ENCODE measurements at places on chromosomes 7 and 10.

DNA sequence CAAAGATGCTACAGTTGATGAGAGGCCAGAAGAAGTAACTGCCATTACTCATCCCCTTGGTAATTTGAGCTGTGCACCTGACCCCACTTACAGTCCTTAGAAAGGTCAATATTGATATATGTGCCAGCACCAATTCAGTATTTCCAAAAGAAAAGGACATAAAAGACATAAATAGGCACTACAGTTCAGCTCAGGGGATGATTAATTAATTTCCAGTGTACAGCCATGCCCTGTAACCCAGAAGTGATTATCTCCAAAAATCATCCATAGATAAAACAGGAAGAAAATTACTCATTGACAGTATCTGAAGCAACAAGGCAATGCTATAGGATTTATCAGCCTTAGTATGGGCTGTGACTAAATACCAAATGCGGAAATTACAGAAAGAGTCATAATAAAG lies 82.4 kb downstream of the PHYHIPL start:
- no peaks in the 10 kb centered on the region for H3K36me3 ChIP-seq
- DNase-seq, result no peak
- H3K27ac ChIP-seq, result no peak overlapping the region
- no peak overlapping the region for H3K4me3 ChIP-seq
- no peaks in the 10 kb centered on the region for H3K4me1 ChIP-seq
- no peaks in the 10 kb centered on the region for H3K27me3 ChIP-seq

DNA sequence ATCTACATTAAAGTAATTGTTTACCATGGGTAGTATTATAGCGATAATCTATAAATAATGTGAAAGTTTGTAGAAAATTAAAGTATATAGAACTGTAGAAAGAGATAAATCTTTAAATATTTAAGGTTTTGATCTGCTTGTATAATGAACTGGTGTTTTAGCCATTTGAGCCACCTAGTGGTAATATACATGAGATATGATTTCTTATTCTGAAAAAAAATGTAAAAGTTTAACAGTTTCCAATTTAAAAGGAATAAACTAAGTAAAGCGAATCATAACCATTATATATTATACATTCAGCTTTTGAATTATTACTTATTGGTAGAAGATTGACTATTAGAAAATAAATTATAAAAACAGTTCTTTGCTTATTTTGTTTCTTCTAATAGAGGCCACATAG lies 91.2 kb downstream of the OTUD1 start:
- no peaks in the 10 kb centered on the region for H3K36me3 ChIP-seq
- DNase-seq, result no peak

GRCh38 chr7:144527051-144527471 lies 123.6 kb upstream of the NOBOX start:
- H3K4me1 ChIP-seq, result no peaks in the 10 kb centered on the region
- no peak overlapping the region for H3K27ac ChIP-seq
- H3K36me3 ChIP-seq, result no peaks in the 10 kb centered on the region
- no peak overlapping the region for H3K4me3 ChIP-seq
- no peak for DNase-seq

GRCh38 chr7:116785843-116786242 lies 76.5 kb upstream of the CAPZA2 start:
- no peaks in the 10 kb centered on the region for H3K27me3 ChIP-seq
- H3K36me3 ChIP-seq, result peaks cover 73% of the 10 kb centered on the region
- no peak overlapping the region for H3K27ac ChIP-seq
- DNase-seq, result no peak
- no peak overlapping the region for H3K4me3 ChIP-seq

DNA sequence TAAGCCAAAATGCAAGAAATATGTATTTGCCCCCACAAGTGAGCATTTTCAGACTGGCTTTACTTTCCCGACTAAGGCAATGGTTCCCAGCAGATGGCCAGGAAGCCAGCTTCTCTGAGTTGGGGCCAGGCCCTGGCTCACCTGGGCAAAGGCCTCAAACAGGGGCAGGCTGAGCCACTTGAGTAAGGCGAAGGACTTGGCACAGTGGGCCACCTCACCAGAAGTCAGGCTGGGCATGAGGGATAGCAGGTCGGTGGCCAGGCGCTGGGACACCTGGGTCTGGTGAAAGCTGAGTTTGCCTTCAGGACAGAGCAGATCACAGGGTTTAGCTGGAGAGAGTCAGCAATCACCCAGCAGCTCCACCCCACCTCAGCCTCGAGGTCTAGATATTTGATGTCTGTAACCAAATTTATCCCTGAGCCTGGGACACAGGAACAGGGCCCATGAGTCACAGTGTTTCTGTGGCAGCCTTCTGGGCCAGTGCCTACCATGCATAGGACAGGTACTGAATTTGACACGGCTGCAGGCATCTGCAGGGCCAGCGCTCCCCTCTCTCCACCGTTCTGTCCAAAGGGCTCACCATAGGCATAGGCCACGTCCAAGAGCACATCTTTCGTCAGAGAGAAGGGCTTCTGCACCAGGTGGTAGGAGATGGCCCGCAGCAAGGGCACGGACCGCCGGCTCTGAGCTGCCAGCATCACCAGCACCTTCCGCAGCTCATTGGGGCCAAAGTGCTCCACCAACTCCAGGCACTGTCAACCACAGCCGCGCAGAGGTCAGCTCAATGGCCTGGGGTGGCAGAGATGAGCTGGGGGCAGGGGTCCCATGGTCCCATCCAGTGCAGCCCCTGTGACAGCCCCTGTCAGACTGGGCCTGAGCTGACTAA lies 7.3 kb downstream of the TBRG4 start:
- peaks cover 98% of the 10 kb centered on the region for H3K36me3 ChIP-seq
- no peak for DNase-seq
- no peak overlapping the region for H3K4me3 ChIP-seq
- H3K27ac ChIP-seq, result no peak overlapping the region
- no peaks in the 10 kb centered on the region for H3K27me3 ChIP-seq

- H3K27me3 ChIP-seq, result no peaks in the 10 kb centered on the region
- no peaks in the 10 kb centered on the region for H3K4me1 ChIP-seq
- H3K4me3 ChIP-seq, result no peak overlapping the region
- no peaks in the 10 kb centered on the region for H3K36me3 ChIP-seq
- DNase-seq, result no peak
- H3K27ac ChIP-seq, result no peak overlapping the region
These were observed 204.4 kb upstream of the TMEM72 start for GRCh38 chr10:44706745-44707144.

- no peaks in the 10 kb centered on the region for H3K27me3 ChIP-seq
- H3K27ac ChIP-seq, result no peak overlapping the region
- H3K4me3 ChIP-seq, result no peak overlapping the region
- no peak for DNase-seq
- no peaks in the 10 kb centered on the region for H3K36me3 ChIP-seq
These were observed 98.5 kb upstream of the ZMIZ1 start for GRCh38 chr10:78970261-78970660.

DNA sequence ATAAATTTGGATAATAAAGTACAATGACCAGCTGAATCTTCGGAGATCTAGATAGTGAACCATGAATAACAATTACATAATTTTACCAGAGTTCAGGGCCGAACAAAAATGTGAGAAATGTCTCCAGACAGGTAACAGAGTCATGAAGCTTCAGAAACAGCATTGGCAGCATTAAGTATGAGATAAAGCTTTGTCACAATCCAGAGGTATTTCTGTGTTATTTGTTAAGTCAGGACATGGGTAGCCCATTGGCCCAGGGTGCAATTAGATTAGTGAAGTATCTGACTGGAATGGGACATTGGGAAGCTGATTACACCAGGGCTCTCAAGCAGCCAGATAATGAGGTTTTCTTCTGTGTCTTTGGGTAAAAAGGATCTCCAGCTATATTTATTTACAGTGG lies 184.2 kb upstream of the PPP1R3A start:
- H3K4me1 ChIP-seq, result peaks cover 32% of the 10 kb centered on the region
- peaks cover 5% of the 10 kb centered on the region for H3K36me3 ChIP-seq
- no peak overlapping the region for H3K4me3 ChIP-seq
- no peaks in the 10 kb centered on the region for H3K27me3 ChIP-seq
- no peak for DNase-seq
- H3K27ac ChIP-seq, result no peak overlapping the region

DNA sequence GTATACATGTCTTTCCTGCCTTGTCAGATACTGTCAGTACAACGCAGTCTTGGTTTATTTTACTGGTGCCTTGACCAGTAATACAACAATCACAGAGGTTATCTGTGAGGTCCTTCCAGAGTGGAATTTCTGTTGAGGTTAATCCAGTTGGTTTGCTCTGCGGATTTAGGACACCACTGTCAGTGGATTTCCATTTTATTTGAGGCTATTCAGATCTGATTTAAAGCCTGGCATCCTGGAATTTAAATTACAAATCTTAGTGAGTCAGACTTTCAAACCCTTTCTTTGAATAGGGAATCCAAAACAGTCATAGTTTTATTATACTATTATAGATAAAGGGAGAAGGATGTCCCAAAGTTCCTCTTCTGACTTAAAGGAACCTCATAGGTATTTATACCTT lies 40.5 kb downstream of the ANLN start:
- H3K4me3 ChIP-seq, result no peak overlapping the region
- H3K4me1 ChIP-seq, result no peaks in the 10 kb centered on the region
- peaks cover 96% of the 10 kb centered on the region for H3K36me3 ChIP-seq
- DNase-seq, result no peak

DNA sequence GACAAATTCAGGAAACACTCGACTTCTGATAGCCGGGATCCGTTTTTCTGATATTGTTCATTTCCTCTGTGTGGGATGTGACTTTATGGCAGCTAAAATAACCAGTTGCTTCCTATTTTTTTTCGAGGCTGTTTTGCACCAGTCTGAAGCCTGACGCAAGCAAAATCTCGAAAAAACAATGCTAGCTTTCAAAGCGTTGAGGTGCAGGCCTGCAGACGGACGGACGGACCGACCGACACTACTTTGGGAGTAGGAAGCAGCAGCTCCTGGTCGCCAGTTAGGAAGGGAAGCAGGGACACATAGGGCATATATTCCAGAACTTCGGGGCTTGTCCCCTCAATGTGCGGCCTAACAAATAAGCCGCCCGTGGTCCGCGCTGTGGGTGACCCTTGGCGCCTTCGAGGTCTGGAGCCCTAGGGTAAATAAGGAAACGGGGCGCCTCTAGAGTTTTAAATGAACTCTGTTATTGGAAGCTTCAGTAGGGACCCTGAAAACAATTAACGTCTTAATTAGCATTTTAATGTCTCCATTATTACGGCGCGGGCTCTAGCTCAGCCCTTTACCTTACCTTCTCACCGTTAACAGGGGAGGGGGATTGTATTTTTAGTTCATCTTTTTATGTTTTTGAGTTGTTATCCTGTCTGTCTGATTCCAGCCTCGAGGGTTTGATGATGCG lies 1.3 kb downstream of the HHEX start:
- H3K4me3 ChIP-seq, result peak overlapping the region; percentile 77
- H3K27me3 ChIP-seq, result no peaks in the 10 kb centered on the region
- no peaks in the 10 kb centered on the region for H3K4me1 ChIP-seq
- no peak for DNase-seq

DNA sequence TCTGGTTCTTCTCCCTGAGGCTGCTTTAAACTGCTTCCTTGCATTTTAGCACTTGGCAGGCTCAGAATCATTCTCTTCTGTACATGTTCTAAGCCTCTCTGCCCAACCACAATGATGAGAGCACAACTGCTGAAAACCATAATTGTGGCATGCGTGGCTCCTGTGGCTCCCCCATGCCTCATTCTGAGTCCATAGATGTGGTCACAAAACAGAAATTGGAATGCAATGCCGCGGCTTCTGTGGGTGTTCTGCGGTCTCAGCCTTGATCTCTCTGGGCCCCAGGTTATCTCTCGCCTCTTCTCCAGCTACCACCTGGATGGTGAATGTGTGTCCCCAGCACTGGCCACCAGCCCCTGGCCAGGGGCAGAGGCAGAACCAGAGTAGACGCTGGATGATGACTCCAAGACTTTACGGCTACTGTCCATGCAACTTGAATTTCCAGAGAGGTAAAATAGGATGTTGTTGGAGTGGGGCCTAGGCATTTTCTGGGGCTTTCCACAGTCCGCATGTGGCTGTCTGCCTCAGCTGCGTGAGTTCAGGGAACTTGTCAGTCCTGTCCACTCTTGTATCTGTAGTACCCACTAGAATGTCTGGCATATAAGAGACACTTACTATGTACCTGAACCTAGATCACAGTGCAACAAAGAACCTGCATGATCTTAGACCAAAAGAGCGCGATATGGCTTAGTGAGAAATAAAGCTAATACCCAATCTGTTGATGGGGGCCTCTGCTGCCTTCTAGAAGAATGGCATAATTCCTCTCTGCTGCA lies 52.4 kb upstream of the ADRB1 start:
- H3K36me3 ChIP-seq, result no peaks in the 10 kb centered on the region
- no peak overlapping the region for H3K4me3 ChIP-seq
- peak; percentile 22 for DNase-seq
- no peaks in the 10 kb centered on the region for H3K4me1 ChIP-seq
- no peak overlapping the region for H3K27ac ChIP-seq
- peaks cover 5% of the 10 kb centered on the region for H3K27me3 ChIP-seq

DNA sequence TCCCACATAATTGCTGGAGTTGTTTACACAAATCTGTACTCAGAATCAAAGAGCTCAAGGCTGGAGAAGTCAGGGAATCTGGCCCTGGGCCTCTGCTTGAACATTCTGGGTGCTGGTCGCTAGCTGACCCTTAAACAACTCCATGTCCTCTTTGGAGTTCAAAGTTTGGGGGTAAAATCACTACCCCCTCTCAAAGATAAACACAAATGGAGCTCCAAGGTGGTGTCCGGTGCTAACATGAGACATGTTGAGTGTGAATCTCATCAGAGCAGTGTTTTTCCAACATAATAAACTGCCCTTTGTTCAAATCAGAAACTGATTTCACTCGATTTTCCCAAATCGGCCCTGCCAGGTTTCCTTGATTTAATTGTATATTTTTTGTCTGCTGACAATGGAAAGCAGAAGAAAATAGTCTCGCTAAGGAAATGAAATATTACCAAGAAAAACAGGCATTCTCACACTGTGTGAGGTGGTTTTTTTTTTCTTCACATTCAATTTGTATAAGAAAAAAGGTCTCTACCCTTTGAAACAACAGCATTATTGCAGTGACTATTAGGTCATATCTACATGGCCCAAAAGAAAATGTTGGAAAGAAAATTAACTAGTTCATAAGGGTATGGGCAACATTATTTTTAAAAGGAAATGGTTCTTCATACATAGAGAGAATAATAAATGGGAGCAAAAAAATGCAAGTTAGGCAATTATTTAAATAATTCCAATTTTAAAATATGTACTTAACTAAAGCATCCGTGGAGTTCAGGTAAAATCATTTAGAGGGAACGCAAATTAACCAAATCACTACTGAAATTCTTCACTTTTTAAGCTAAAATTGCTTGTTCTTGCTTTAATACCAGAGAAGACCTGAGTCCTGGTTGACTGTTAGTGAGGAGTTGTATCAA lies 56.1 kb upstream of the CAPZA2 start:
- H3K36me3 ChIP-seq, result no peaks in the 10 kb centered on the region
- H3K4me1 ChIP-seq, result peaks cover 63% of the 10 kb centered on the region
- no peaks in the 10 kb centered on the region for H3K27me3 ChIP-seq
- no peak overlapping the region for H3K4me3 ChIP-seq
- peak overlapping the region; percentile 95 for H3K27ac ChIP-seq

GRCh38 chr7:4809091-4809591 lies 33.7 kb downstream of the AP5Z1 start:
- no peaks in the 10 kb centered on the region for H3K36me3 ChIP-seq
- H3K27ac ChIP-seq, result no peak overlapping the region
- DNase-seq, result no peak
- peaks cover 8% of the 10 kb centered on the region for H3K27me3 ChIP-seq
- no peaks in the 10 kb centered on the region for H3K4me1 ChIP-seq

- no peak overlapping the region for H3K27ac ChIP-seq
- H3K4me1 ChIP-seq, result no peaks in the 10 kb centered on the region
- no peak overlapping the region for H3K4me3 ChIP-seq
- H3K27me3 ChIP-seq, result no peaks in the 10 kb centered on the region
- no peaks in the 10 kb centered on the region for H3K36me3 ChIP-seq
- no peak for DNase-seq
These were observed 12.5 kb downstream of the DYNC2I1 start for GRCh38 chr7:158868764-158869410.

- DNase-seq, result no peak
- no peaks in the 10 kb centered on the region for H3K27me3 ChIP-seq
- H3K27ac ChIP-seq, result no peak overlapping the region
These were observed 183.6 kb upstream of the DGKB start for GRCh38 chr7:15086131-15086611.
